EH (cell line): ENCODE measurements at places on chromosomes 7 and 10.
A peak's percentile ranks its signal among the peaks of the same experiment; 100 is the strongest.

DNA sequence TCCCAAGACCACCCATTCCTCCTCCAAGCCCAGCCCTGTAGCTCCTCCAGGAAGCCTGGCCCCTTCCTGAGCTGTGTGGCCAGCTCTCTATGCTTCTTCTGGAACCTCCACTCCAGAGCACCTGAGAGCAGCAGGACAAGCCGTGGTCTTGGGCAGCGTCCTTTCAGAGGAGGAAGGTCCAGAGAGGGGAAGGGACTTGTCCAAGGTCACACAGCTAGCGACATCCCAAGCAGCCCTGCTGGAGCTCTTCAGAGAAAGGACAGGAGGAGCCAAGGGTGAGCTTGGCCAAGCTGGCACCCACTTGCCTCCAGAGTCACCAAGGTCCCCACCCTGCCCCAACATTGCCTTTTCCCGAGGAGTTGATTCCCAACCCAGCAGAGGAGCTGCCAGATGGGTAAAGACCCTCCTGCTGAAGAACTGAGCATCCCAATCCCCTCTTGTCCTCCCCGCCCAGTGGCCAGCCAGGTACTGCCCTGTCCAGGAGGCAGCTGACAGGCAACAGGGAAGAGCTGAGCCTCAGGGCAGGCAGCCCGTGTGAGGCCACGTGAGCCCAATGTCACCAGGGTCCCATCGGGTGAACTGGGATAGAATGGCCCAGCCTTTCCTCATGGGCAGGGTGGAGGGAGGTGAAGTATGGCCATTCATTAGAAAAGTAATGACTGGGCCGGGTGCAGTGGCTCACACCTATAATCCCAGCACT, 46.2 kb downstream of the UNC5B start:
- no peak for DNase-seq

DNA sequence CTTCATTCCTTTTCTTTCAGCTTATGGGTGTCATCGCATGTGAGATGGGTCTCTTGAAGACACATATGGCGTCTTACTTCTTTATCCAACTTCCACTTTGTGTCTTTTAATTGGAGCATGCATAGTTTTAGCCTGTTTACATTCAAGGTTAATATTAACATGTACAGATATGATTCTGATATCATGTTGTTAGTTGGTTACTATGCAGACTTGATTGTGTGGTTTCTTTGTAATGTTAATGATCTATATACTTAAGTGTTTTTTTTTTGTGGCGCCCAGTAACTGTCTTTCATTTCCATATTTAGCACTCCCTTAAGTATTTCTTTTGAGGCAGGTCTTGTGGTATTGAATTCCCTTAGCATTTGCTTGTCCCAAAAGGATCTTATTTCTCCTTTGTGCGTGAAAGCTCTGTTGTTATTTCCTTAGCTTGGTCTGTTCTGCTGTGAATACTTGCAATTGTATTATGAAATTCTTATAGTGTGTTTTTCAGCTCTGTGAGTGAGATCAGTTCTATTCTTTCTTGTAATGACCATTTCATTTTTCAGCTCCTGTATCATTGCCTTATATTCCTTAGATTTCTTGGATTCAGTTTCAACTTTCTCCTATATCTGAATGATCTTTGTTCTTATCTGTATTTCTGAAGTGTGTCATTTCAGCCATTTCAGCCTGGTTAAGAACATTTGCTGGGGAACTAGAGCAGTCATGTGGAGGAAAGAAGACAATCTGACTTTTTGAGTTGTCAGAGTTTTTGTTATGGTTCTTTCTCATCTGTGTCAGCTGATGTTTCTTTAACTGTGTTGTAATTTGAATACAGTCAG, 88.4 kb downstream of the ABCA13 start:
- DNase-seq, result no peak

DNA sequence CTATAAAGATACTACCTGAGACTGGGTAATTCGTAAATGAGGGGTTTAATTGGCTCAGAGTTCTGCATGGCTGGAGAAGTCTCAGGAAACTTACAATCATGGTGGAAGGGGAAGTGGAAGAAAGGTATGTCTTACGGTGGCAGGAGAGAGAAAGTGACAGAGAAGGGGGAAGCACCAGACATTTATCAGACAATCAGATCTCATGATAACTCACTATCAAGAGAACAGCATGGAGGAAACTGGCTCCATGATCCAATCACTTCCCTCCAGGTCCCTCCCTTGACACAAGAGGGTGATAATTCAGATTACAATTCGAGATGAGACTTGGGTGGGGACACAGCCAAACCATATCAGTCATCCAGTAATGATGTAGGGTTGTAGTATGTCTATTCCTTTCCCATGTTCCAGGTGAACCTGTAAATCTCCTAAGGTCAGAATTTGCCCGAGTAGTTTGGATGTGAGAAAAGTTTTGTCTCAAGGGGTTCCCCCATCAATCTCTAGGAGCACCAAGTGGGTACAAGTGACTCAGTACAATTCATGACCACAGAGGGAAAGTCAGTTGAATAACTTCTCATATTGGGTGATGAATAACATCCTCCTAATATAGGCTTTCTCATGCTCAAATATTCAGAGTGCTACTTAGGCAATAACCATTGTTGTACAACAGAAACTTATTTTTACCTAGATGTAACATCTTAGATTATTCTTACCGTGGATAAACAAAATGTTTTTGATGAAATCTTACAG, 39.7 kb upstream of the MTPN start:
- DNase-seq, result no peak

- peak; percentile 15 for DNase-seq
Measured at GRCh38 chr7:117322741-117323304, at the start of gene WNT2. TSS of gene WNT2 (minus strand) at chr7:117323058. CDS start at chr7:117322989, 69 bp downstream.

- no peak for DNase-seq
Measured at GRCh38 chr10:43199684-43200537, 61.7 kb downstream of the CSGALNACT2 start.

- DNase-seq, result no peak
Measured at GRCh38 chr10:3959370-3960325, 174.6 kb upstream of the KLF6 start.

GRCh38 chr7:91940572-91941341, at the start of gene AKAP9:
TSS of gene AKAP9 (plus strand) at chr7:91940862. CDS start at chr7:91941100, 238 bp downstream.
- peak; percentile 79 for DNase-seq

DNA sequence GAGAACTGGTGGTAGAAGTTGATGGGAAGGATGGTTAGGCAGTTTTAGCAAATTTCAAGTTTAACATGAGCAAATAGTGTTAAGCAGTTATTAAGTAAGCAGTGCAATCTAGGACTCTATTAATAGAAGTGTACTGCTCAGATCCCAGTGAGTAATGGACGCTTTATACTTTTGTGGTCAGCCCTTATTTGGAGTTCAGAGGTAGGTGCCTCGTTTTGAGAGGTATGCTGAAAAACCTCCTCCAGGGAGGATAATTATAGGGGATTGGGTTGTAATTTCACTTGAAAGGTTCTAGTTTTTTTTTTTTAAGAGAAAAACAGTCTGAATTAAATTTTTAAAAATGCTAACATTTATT, 33.5 kb upstream of the CCDC7 start:
- DNase-seq, result peak; percentile 53

GRCh38 chr10:69474742-69475432, 23.6 kb downstream of the TSPAN15 start:
- peak; percentile 95 for DNase-seq

- no peak for DNase-seq
Measured at GRCh38 chr7:66627881-66628360, 760 bp upstream of the KCTD7 start.

DNA sequence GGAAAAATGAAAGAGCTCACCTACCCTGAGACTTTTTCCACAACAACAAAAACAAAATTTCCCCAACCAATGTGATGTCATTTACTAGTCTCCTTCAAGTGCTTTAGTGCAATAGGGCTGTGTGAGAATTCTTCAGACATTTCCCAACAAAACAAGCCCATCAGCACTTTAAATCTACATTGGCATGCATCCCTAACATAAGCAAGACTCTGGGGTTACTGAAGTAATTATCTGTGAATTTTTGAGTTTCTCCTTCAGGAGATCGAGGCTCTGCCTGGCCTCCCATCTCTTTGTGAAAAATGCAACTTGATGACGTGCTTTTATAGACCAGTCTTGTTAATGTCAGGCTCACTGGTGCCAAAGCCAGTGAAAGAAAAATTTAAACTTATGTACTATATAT, 255.6 kb downstream of the GFRA1 start:
- DNase-seq, result no peak

DNA sequence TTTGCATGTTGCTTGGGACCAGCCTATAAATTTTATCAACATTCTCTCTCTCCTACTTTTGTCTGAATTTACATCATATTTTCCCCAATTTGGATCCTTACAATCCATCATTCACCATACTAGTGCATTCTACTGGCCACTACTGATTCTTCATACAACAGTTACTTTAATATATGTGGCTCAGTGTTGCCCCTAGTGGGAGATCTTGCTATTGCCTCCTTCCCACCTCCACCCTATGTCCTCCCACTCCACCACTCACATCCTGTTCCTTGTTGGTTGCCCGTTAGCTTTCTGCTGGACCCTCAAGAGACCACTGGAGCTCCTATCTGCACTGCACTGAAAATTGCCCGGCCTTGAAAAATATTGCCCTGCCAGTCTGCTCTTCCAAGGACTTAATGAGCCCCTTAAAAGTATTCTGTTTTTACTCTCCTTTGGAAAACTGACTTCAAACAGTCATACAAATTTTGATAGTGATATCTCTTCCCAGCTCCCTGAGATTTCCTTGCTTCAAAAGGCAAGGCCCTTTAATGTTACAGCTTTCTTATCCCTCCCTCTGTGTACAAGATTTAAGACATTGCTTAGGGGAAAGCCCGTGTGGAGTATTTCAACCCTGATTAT, 243.2 kb upstream of the TMEM229A start:
- DNase-seq, result peak; percentile 23

GRCh38 chr10:100076750-100077149, 4.9 kb downstream of the CPN1 start:
- DNase-seq, result no peak

- DNase-seq, result no peak
Measured at GRCh38 chr7:158239290-158239981, 348.2 kb downstream of the PTPRN2 start.

DNA sequence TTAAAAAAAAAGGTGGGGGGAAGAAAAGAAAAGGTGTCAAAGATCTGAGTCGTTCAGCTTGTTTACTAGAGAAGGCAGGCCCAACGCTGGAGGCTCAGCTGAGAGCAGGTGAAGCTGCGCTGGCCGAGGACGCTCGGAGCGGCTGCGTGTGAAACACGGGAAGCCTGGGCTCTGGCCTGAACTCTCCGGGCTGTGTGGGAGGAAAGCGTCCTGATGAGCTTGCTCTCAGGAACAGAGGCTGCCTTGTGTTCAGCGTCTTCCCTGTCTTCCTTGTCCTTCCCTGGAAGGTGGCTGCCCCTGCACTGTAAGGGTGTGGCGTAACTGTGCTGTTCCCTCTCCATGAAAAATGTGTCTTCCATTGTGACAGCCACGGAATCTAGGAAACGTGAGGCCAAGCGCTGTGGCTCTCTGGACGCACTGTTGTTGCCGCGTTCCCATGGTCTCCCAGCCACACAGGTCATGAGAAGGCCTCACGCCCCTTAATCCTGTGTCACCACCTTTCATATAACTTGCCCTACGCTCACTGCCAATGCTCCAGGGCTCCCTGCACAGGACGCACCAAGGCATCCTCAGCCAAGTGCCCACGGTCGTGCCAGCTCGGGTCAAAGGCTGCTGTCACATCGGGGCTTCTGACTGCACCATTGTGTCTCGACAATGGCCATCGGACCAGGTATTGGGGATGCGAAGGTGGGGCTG, 15.8 kb downstream of the IL15RA start:
- no peak for DNase-seq

- no peak for DNase-seq
Measured at GRCh38 chr7:141649137-141649864, 52.7 kb downstream of the DENND11 start.

DNA sequence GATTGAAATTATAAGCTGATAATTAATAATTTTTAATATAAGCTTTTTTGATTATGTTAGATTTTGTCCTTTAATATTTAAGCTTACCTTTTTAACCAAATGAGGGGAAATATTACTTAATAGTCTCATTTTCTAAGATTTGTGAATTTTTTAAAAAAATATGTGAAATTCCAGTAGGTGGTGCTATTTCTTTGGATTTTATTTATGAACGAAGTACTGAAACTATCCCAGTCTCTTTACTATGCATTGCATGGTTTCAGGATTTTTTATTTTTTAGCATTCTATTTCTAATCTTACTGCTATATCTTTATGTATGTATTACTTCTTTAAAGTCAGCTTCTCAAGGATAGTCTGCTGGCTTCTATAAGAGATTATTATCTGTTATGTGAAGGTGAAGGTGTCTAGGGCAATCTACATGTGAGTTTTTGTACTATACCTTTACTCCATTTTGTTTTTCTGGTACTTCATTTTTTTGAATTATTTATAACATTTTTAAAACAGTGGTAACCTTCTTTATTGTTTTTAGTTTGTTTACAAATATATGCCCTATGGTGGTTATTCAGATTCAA, 78.3 kb downstream of the ATRNL1 start:
- peak; percentile 1 for DNase-seq

GRCh38 chr7:70573071-70573661, 558.8 kb upstream of the GALNT17 start:
- no peak for DNase-seq

DNA sequence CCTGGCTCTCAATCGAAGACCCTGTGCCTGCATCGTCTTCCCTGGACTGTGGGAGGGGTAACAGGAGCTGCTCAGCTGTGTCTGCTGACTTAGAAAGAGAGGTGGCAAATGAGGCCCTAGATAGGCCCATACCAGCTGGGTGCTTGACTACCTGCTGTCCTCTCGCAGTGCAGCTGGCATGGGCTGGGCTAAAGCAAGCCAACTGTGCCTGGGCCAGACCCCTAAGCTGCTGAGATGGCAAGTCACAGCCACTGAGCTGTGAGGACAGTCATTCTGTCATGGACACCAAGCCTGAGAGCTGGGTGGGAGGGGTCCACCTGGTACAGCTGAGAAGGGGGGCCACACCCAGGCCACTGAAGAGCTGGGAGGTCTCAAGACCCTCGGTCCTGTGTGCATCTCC, 45.8 kb upstream of the AQP1 start:
- DNase-seq, result no peak

- no peak for DNase-seq
Measured at GRCh38 chr7:69090936-69091335, 507.3 kb upstream of the AUTS2 start.

DNA sequence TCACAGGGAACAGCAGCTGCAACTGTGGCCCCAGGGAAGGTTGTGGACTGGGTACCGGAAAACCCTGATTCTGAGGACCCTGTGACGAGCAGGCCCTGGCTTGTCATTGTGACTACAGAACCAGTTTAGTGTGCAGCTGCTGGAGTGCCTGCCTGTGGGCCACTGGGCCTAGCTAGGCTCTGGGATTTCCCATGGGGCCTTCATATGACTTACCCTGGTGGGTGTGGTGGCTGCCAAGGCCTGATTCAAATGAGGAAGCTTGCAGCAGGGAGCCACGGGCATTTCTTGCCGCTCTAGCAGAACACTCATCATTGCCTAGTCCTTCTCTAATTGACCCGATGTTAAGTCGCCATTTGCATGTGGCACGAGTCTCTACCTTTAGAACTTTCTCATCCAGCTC, 14.7 kb upstream of the CAMK2G start:
- DNase-seq, result peak; percentile 77

DNA sequence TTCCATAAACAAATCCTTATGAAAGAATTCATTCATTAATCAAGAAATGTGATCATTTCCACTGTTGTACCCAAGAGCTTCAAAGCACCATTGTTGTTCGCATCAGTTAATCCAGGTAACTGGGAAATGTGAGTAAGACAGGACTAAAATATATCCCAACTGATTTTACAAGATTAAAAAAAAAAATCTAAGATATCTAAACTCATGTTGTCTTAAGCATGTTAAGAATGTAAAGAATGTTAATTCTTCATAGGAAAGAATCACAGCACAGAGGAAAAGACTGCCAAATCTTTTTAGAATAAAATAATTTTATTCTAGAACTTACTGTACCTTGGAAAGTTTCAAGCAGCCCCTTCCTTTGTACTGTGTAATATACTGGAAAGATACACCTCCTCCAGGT, 16.4 kb downstream of the FZD1 start:
- peak; percentile 14 for DNase-seq

- no peak for DNase-seq
Measured at GRCh38 chr7:7395785-7396184, 139.9 kb downstream of the COL28A1 start.
